NB4 (cell line): ENCODE measurements at places on chromosomes 5 and 9.
A peak's percentile ranks its signal among the peaks of the same experiment; 100 is the strongest.

GRCh38 chr9:114676901-114677300, 5.1 kb downstream of the TEX48 start:
- DNase-seq = no peak

GRCh38 chr9:106172265-106172664, 477.9 kb downstream of the TMEM38B start:
- DNase-seq = no peak

DNA sequence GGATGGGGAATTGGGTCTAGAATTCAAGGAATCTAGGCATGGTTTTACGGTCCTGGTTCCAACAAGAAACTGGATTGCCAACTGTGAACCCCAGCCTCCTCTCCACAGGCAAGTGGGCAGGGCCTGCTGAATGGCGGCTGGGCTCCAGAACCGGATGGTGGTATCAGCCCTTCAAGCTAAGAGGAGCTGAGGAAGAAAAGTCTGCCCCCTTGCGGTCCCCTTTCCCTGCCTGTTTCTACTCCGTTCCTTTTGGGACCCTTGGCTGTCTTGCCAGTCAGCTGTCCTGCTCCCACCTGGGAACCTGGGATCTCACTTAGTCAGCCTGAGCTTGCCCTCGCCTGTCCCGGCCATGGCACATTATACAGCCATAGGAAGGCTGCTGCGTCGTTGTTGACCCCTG, 234.4 kb upstream of the DAPK1 start:
- DNase-seq = no peak

- no peak for DNase-seq
These were observed 80.0 kb downstream of the SYK start for GRCh38 chr9:90881648-90882047.

- no peak for DNase-seq
These were observed 656 bp downstream of the CEP78 start for GRCh38 chr9:78236551-78236910.

- DNase-seq = peak; percentile 85
These were observed 35.0 kb upstream of the SLC6A3 start for GRCh38 chr5:1480217-1480616.

DNA sequence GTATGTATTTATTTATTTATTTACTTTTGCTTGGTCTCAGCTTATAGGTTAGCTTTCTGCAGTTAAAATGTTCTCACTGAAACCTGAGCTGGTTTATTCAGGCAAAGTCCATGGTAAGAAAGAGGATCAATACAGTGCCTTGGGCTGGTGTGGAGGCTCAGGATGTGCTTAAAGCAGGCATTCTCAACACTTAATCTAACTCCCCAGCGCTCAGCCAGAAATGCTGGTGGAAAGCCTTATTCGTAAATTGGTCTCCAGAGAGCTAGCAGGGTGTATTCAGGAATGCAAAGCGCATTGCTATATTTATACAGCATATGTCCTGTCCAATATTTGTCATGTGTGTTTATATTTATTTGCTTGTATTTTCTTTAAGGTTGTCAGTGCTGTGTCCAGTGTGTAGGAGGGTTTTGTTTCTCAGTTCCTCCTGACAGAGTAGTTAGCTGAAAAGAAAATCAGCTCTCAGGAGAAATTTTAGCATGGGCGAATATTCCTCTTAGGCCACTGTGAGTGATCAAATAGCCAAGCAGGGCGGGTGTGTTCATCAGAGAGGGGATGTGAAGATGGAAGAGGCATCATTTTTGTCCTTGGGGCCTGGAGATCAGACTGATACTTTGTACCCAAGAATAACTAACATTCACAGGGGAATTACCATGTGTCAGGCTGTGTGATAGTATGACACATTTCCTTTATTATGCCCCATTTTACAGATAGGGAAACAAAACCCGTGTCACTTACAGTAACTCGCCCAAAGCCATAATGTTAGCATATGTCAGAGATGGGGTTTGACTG, 65.8 kb downstream of the DOCK2 start:
- DNase-seq = no peak

- DNase-seq = no peak
These were observed 559.6 kb upstream of the GRAMD2B start for GRCh38 chr5:125863579-125863978.

GRCh38 chr9:122442568-122442967, 35.2 kb downstream of the OR1J1 start:
- no peak for DNase-seq

GRCh38 chr9:117444501-117444900, 29.6 kb upstream of the ASTN2 start:
- no peak for DNase-seq

DNA sequence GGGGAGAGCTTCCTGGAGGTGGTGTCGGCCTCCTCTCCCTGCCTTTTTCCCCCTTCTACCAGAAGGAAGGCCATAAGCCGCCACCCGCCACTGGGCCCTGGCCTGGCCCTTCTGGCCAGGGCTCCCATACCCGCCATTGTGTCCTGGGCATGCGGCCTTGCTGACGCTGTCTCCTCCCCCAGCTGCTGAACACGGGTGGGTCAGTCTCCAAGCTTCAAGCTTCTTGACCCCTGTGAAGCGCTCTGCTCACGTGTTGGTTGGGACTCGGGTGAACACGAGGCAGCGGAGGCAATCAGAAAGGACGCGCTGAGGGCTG, 24.2 kb upstream of the UBAC1 start:
- no peak for DNase-seq

DNA sequence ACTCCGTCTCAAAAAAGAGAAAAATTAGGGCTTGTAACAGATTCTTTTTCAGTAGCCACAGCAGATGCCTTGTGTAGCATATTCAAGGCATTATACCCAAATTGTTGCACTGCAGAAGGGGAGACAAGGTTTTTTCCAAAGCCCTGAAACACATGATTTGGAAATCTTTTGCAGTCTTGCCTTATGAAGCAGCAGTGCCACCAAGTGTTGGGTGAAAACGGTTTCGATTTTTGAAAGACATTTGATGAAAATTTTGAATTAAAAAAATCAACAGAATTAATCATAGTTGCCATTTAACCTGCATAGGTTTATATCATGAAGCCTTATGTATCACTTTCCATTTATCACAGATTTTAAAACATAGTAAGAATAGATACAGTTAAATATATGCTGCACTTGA, 479.5 kb downstream of the TAF11L14 start:
- DNase-seq = peak; percentile 22

- DNase-seq = no peak
These were observed 473.8 kb upstream of the PTPRD start for GRCh38 chr9:11086561-11086960.

- DNase-seq = peak; percentile 31
These were observed 277.4 kb downstream of the AOPEP start for GRCh38 chr9:95003689-95004410.

GRCh38 chr9:2688636-2689035, 28.7 kb upstream of the KCNV2 start:
- no peak for DNase-seq

DNA sequence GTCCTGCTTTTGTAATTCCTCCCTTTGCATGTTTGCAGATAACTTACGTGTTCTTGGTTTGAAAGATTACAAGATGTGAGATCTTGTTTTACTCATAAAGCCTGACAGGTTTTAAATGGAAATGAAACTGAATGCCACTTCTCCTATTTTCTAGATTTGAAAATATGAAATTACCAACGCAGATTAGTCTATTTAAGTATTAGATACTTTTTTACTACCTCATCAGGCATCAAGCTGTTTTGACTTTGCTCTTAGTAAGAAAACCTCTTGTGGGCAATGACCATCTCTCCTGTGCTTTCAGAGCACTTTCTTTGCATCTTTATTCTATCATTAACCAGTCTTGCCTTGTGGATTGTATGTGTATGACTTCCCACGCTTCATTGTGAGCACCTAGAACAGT, 3.5 kb downstream of the DMXL1 start:
- no peak for DNase-seq

DNA sequence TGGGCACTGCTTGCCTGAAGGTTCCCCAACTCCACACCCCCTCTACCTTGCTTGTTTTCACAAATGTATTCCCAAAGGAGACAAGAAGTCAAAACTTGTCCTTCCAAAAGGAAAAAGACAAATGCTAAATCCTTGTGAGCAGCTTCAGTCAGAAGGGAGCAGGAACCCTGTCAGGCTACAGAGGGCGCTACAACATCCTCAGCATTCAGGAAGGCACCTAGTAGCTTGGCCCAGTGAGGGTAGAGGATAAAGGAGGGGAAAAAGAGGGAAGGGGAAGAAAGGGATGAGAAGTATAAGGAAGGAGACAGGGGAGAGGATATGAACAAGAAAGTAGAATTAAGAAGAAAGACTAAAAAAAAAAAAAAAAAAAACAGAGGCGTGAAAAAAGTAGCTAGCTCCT, 97.5 kb downstream of the MLLT3 start:
- peak; percentile 30 for DNase-seq

GRCh38 chr5:83345423-83345822, 126.1 kb upstream of the VCAN start:
- no peak for DNase-seq

DNA sequence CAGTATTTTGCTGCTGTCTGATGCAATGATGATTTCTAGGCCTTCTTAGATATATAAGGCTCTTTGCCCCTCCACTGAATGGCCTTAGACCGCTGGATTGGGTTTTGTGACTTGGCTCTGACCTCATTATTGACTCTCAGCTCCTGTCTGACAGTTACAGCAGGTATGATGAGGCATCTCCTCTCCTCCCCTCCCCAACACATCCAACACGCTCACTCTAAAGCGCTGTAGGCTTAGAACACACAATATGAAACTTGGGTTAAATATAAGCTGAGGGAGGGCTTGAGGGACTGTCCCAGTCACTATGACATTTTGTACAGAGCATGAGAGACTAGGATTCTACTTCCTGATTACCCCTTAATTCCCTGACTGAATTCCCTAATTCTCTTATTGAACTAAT, 18.8 kb upstream of the CER1 start:
- DNase-seq = no peak

DNA sequence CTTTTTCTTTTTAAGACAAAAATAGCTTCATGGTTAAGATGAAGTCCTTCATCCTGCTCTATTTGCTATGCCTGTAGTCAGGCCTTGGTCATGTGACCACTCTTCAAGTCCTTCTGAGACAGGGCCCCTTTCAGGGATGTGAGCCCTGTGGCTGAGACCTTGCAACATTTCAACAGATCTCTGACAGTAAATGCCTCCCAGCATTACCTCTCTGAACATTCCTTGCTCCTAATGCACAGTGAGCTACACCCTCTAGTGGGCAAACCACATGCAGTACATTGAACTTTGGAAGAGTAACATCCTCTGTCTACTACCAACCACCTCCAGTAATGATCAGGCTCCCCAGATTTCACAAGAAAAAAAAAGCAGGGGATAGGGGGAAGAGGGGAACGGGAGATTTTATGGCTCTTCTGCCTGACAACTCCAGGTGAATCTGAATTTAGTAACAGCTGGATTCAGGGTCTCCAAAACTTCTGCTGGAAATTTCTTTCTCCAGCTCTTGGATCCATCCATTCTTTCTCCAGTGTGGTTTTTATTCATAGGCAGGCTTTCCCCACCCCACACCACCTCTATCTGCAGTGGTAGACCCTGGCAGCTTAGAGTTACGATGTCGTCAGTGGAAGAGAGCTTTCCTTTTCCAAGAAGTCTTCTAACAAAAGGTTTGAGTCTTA, 8.9 kb upstream of the FBXO38 start:
- peak; percentile 75 for DNase-seq

DNA sequence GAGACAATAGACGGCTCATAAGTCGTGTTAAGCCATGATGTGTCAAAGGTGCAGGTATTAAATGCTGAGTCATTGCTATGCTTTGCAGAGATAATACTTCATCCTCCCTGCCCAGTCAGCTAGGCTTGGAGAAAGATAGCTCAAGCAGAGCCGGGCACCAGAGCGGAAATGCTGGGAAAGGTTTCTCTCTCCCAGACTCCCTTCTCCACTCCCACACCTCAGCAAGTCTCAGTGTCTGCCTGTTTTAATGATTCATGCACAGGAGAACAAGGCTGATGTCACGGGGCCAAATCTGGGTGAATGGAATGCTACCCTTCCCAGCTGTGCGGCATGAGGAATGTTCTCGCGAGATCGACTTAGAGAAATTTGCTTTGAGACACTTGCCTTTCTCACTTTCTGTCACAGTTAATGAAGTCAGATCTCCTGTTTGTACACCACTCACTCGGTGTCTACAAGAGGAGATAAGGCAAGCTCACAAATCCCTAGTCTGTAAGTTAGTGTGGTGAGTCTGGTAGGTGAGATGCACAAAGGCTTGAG, 204.4 kb downstream of the EFNA5 start:
- DNase-seq = no peak

DNA sequence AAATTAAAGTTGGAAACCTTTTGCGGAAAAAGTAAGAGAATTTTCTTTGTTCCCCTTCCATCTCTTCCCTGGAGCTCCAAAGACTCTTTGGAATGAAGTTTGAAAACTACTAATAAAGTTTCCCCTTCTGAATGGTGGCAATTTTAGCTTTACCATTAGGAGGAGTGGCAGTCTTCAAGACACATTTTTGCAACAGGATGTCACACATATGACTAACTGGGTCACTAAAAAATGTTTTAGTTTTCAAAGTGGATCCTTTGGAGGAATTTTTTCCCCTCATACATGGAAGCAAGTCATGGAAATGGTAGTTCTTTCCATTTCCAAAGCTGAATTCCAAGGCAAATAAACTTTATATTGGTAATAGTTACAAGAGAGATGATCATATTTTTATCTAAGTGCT, 15.6 kb downstream of the FBXO4 start:
- DNase-seq = no peak

DNA sequence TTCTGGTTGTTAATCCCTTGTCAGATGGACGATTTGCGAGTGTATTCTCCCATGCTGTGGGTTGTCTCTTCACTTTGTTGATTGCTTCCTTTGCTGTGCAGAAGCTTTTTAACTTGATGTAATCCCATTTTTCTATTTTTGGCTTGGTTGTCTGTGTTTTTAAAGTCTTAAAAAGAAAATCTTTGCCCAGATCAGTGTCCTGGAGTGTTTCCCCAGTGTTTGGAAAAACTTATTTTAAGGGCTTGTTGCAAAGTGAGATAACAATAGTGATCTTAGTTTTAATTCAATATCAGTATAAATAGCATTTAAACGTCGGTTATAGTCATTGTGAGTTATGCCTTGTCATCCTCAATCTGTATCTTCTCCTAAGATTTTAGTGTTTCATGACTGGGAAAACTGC, 329.5 kb downstream of the CCDC171 start:
- DNase-seq = no peak

DNA sequence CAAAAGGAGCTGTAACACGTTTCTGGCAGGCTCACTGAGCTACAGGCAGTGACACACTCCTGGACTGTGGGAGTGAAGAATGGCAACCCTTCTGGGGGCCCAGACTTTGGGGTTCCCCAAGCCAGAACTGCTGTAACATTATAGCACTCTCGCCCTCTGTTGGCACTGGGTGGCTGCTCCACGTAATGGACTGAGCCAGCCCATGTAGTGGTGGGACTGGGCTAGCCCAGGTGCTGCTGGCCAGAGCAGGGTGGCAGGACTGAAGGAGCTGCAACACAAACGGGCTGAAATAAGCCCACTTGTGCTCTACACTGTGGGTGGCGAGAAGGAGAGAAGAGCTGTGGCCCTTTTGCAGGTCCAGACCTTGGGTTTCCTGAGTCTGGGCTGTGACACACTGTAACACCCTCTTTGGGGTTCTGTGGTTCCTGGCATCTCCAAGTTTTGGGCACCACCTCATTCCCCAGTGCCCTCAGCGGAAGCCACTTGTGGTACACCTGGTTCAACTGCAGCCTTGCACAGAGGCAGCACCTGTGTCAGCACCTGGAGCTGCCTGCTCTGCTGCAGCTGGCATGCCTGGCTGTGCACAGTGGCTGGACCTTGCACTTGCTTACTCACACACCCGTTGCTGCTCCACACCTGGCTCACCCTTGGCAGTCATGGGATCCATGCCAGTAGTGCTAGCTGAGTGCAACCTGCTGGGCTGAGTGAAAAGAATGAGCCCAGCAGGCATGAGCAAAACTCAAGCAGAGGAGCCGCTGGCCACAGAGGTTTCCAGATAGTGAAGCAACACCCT, 95.0 kb upstream of the PRR16 start:
- no peak for DNase-seq

GRCh38 chr9:99544526-99544925, 277.2 kb upstream of the NR4A3 start:
- DNase-seq = no peak
